ENCODE measurements at places on chromosomes 1 and 21.

DNA sequence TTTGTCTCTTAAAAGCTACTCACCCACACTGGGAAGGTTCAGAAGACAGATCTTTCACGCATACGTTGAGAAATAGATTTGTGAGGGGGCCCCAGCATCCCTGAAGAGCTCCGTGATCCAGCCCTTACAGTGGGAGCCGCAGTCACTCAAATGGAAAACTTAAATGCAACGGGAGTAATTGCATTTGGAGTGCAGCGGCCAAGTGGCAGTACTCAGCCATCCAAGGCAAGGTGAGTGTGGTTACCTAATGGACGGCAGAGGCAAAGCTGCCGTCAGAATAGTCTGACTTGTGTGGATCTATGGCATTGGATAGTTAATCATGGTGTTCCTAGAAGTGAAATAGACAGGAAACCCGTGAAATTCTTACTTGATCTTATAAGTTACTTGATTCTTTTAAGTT is 5.1 kb downstream of the SPSB1 start:
- DNase-seq, result no peak

DNA sequence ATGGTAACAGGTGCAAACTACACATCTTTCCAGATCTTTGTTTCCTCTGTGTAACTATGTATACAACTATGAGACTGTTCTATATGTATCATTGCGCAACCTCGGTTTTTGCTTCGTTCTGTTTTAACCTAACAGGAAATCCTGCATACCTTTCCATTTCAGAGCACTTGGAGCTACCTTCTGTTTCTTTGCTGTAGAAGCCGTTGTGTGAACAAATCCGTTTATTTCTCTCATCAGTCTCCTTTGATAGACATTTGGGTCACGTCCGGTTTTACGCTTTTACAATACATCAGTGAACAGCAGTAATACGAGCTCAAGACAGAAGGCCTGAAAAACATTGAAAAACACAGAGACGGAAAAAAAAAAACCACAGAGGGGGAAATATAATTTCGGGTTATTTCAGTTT is 10.5 kb downstream of the ATP5IF1 start:
- no peak for DNase-seq

DNA sequence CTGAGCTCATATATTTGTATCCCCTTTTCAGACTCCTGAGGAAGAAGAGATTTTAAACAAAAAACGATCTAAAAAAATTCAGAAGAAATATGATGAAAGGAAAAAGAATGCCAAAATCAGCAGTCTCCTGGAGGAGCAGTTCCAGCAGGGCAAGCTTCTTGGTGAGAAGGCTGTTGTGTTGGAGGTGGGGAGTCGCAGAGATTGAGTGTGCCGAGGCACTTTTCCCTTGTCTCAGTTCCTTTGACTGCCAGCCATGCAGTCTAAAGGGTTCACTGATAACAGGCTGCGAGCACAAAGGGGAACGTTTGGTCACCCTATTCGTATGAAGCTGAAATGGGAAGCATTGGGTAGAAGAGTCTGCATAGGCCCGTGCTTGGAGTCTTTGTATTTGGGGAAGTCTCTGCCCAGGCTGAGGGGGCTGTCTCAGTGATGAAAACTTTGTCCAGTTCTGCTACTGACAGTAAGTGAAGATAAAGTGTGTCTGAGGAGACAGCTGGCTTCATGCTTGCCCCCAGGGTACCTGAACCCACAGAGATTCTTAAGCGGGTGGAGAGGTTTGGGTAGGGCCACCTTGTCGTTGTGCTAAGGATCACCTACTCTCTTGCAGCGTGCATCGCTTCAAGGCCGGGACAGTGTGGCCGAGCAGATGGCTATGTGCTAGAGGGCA is 2.8 kb downstream of the RPS8 start:
- DNase-seq, result no peak

DNA sequence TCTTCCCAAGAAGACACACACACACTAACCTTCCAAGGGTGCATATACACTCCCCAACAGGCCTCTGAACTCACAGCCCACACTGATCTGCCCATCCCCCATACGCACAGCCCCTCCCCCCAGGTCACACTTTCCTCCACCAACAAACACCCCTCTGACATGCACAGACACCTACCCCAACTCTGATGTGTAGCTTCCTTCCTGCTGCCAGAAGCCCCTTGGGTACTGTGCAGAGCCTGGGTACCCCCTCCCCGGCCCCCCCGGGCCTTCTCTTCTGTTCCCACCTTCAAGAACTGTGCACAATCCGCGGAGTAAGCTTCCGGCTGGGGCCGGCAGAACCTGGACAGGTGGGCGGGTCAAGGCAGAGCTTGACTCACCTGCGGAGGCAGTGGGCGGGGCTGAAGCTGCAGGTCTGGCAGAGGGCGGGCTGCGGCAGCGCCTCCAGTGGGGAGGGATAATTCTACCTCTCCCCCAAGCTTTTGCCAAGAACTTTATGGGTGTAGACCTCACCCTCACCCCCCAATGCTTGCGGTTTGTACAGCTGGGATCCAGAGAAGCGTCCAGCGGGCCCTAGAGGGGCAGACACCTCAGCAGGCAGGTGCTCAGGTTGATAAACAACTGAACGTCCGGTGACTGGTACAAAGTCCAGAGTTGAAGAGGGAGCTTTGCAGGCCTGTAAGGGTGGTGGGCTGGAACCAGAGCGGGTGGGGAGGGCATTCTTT is at the start of gene C1orf210:
Gene C1orf210 (minus strand): TSS at position 313 of the 722 bp plus-strand sequence. CDS start 2,311 bp downstream, outside the sequence.
- no peak for DNase-seq

- no peak for DNase-seq
These were observed 204.7 kb downstream of the NFIA start for GRCh38 chr1:61287014-61287413.

- no peak for DNase-seq
These were observed 65.8 kb downstream of the MEGF6 start for GRCh38 chr1:3545363-3546047.

DNA sequence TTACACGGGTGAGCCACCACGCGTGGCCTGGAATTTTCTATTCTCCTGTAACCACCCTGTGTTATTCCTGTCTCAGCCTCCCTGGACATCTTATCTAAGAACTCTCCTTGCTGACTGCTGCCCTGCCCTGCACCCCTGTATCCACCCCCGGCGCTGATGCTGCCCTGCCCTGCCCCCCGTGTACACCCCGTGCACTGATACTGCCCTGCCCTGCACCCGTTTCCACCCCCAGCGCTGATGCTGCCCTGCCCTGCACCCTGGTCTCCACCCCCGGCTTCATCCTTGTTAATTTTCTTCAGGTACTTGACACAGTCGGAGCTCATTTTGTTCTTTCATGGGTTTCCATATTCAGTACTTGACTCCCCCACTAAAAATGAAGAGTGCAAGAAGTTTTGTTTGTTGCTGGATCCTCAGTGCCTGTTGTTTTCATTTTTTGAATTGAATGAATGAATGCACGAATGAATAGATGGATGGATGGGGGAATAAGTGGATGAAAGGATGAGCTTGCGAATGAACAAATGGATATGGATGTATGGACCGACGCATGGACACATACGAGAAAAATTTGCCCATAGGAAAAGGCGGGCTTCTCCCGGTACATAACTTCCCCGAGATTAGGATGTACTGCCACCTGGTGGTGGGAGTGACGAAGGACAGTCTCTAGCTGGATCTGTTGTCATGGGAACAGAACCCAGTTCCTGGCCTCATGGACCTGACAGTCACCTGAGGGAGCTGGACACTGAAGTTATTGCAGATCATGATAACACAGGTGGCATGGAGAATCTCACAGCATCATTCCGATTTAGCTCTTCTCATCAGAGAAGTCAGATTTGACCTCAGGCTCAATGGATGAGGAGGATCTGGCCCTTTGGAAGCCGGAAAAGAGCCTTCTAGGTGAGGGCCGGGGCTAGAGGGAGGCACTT is 14.9 kb downstream of the AADACL4 start:
- peak; percentile 20 for DNase-seq

GRCh38 chr1:110243574-110243973 is 33.5 kb downstream of the KCNC4 start:
- DNase-seq, result no peak

GRCh38 chr21:18725653-18726052 is 322.1 kb upstream of the TMPRSS15 start:
- DNase-seq, result no peak

- DNase-seq, result no peak
These were observed 61.3 kb downstream of the H3-3A start for GRCh38 chr1:226123591-226124471.

- no peak for DNase-seq
These were observed 58.4 kb upstream of the TENT5B start for GRCh38 chr1:27071049-27071416.

DNA sequence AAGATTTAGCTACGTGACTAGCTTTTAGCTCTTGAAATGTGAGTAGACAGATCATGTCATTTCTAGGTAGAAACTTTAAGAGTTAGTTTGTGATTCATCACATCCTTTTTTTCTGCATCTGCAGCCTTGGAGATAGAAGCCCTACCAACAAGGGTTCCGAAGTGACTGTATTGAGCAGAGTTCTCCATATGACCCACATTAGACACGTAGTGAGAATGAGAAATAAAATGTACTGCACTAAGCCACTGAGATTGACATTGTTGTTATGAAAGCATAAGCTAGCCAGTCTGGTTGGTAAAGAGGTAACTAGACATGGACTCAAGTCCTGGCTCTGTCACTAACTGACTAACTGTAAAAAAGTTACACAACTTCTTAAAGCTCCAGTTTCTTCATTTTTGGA is 296.1 kb downstream of the PDE4B start:
- DNase-seq, result no peak
